ENCODE measurements at places on chromosomes 11 and 22. TPM values are rescaled to one million over a fixed set of nuclear protein-coding genes. Genes with fewer than 3 reads are reported as not detected.

ZP1 gene
- total RNA-seq, result 0.49 TPM

H19 gene
- 7,961 TPM for total RNA-seq

LRRC56 gene
- 0.69 TPM for total RNA-seq

SPDYC gene
- total RNA-seq, result not detected

ACRV1 gene
- total RNA-seq, result not detected

Data from skin of body (tissue), 3 donors.